Epithelial cell of proximal tubule (primary cell): ENCODE measurements at places on chromosomes 12 and 14. TPM values are rescaled to one million over a fixed set of nuclear protein-coding genes. Genes with fewer than 3 reads are reported as not detected.

SLCO1C1 gene
- total RNA-seq = not detected in 2 replicates

OR6C75 gene
- 0.29 TPM in 1 of 2 replicates, not detected in the other for total RNA-seq

DNA sequence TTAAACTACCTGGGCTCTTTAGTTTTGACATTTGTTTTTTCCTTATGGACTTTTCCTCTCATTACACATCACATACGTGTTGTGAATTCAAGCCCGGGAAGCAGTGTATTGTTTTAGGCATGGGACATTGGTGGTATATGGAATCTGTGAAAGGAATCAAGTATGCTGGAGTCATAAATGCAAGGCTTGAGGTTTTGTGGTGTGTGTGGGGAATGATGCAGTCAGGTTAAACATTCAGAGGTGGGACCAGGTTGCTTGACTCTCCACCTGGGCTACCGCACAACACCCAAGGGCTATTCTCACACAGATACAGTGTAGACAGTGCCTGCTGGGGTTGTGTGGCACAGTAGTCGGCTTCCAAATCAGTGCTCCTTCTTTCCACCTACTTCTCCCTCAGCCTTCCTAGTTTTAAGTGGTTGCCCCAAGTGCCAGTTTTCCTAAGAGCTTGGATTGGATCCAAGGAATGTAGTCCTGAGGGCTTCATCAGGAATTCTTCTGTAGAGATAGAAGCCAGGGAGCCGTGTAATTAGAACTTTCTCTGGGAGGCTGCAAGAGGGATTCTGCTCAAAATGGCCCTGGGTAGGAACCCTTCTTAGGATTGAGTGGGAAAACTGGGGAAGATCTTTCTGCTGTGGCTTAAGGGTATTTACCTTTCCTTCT, 243.7 kb downstream of the C12orf75 start:
- DNase-seq = no peak

- no peak for DNase-seq
Observed at GRCh38 chr12:109860977-109861376, 19.4 kb downstream of the GLTP start.

GRCh38 chr12:124641591-124641990, 74.2 kb upstream of the NCOR2 start:
- DNase-seq = no peak

DNA sequence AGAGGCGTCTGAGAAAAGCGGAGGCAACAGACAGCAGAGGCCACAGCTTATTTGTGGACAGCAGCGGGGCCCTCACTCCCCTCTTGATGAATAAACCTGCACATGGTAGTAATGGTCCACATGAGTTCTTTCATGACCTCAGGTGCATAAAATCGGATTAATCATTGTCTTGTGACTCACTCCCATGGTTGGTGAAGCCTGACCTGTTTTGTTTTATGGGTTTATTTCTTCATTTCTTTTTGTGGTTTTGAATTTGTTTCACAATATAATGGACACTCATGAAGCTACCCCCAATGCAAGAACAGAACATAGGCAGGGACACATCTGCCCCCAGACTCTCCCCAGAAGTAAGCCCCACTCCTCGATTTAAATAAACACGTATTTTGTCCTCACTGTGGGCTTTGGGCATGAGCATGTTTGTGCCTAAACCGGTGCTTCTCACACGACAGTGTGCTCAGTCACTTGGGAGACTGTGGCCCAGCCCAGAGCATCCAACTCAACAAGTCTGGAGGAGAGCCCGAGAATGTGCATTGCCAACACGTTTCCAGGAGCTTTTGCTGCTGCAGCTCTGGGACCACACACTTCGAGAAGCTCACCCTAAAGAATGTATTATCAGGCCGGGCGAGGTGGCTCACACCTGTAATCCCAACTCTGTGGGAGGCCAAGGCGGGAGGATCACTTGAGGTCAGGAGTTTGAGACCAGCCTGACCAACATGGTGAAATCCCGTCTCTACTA, 116.1 kb downstream of the SCARB1 start:
- peak; percentile 99 for DNase-seq

GRCh38 chr14:67668559-67668958, 5.9 kb downstream of the VTI1B start:
- no peak for DNase-seq

DNA sequence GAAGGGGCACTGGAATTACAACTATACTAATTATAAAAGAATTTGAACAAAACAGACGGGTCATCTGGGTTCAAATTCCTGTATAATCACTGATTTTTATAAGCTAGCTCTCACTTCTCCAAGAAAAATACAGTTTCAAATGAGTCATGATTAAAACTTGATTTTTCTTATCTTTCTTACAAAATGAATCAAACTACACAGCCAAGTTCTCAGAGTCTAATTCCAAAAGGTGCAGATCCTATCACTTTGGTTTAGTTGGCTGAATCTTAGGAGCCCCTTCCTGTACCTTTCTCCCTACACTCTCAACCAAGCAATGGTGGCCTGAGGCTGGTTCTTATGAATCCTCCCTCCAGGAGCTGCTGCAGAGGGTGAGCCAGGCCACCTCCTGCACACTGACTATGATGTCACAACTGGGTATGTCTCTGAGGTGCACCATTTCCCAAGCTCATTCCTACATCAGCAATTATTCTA, 43.8 kb upstream of the BMP4 start:
- DNase-seq = no peak

DNA sequence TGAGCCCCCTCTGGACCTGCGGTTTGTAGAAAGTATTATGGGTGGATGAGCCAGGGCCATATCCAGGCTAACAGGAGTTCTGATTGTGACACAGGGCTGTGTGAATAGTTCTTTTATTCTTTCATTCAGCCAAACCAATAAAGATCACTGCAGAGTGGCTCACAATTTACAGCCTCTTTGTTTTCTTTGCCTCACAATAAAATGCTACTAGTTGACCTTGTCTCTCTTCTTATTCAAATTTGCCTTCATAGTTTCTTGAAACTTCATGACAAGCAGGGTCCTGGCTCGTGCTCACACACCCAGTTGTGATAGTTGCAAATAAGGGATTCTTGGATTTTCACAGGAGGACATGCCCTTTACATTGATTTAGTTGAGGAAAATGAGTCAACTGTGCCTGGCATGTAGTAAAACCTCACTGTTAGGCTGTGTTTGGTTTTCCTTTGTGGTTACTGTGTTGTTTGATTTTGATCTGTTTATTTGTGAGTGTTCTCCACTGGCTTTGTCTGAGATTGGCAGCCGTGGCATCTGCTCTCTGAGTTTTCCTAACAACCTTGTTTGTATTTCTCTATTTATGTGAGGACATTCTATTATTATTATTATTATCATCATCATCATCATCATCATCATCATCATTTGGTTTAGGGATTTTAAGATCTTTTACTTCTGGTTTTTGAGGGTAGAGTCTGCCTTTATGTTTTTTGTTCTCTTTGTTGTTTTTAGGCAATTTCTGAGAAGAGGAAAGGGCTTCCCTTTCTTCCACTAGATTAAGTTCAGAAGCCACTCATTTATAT, 2.7 kb upstream of the KRT6B start:
- DNase-seq = no peak
